Upper lobe of left lung (tissue), 6 donors: ENCODE measurements at places on chromosomes 16 and 17. TPM values are rescaled to one million over a fixed set of nuclear protein-coding genes. Genes with fewer than 3 reads are reported as not detected.

DNA sequence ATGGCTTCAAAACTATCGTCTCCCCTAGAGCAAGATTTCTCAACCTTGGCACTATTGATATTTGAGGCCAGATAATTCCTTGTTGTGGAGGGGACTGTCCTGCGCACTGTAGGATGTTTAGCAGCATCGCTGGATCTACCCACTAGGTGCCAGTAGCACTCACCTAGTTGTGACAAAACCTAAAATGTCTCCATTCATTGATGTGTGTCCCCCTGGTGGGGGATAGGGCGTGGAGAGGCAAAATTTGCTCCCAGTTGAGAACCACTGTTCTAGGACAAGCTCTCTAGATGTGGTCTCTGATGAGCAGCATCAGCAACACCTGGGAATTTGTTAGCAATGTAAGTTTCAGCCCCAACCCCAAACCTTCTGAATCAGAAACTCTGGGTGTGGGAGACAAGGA is 259.0 kb downstream of the XYLT1 start:
- no peak for DNase-seq

DNA sequence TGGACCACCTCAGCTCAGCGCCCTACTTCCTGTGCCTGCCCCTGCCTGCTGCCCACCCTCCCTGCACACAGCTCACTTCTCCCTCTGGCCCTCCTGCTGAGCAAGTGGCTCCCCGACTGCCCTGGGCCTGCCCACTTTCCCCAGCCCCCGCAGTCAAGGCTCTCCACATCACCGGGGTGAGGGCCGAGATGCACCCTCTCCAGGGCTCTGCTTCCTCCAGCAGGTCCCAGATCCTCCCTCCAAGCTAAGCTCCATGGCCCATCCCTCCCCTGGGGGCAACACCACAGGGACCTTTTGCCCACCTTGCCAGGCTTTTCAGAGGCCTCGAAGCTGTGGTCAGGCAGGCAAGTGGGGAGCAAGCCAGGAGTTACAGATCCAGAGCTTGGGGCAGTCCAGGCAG is 820.2 kb downstream of the KCNJ18 start:
- no peak for DNase-seq

GRCh38 chr17:49162866-49163265 is 30.3 kb downstream of the B4GALNT2 start:
- no peak for DNase-seq

DNA sequence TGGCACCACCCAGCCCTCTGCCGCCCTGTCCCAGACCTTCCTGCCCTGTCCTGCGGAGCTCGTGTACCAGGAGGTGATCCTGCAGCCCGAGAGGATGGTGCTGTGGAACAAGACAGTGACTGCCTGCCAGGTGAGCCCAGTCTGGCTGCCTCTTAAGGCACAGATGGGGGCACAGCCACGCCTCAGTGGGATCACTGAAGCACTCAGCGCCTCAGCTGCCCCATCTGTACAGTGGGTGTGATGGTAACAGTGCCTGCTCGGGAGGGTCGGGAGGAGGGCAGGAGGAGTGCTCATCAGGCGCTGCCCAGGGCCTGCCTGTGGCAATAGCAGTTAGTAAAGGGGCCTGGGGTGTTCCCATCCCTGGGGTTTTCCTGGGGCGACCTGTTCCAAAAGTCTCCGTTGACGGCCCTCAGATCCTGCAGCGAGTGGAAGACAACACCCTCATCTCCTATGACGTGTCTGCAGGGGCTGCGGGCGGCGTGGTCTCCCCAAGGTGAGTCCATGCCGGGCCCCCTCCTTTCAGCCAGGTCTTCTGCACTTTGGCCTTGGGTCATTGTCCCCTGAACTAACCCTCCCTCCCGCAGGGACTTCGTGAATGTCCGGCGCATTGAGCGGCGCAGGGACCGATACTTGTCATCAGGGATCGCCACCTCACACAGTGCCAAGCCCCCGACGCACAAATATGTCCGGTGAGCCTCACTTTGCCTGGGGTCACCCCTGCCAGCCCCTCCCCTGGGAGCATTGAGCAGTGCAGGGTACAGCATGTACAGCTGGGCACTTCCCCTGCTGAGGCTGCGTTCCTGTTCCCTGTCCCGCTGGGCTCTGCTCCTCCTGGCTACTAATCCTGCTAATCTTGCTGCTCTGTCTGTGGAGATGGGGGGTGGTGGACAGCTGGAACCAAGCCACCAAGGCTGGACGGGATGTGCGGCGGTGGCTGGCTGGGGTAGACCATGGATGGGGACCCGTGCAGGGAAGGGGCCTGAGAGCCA is 4.5 kb upstream of the TCAP start:
- DNase-seq, result peak; percentile 55

GRCh38 chr17:68697850-68698361 is 96.7 kb upstream of the FAM20A start:
- DNase-seq, result peak; percentile 29

GRCh38 chr17:44105483-44105882 is 18.0 kb downstream of the HDAC5 start:
- DNase-seq, result no peak

The ENPP7 gene
- not detected for total RNA-seq

The ZNF319 gene
- total RNA-seq, result 28.3 TPM

The HOXB2 gene
- 1.4 TPM for total RNA-seq
